ENCODE measurements at places on chromosomes 6 and 20.
A peak's percentile ranks its signal among the peaks of the same experiment; 100 is the strongest.

DNA sequence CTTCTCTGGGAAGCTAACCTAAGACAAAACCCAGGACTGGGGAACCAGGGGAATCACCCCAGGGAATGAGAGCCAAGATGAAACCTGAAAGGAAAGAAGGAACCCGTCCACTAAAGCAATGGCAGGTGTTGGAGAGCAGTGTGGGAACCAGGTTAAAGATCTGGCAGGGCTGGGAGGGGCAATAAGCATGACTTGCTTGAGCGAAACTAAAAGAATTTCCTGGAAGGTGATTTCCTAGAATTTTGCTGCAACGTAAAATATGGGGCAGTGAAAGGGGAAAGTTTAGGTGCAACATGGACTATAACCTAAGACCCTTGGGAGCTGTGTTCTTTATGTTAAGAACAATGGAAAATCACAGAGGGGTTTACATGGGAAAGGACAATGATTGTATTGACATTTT is 126.2 kb upstream of the SSTR4 start:
- no peak for DNase-seq

DNA sequence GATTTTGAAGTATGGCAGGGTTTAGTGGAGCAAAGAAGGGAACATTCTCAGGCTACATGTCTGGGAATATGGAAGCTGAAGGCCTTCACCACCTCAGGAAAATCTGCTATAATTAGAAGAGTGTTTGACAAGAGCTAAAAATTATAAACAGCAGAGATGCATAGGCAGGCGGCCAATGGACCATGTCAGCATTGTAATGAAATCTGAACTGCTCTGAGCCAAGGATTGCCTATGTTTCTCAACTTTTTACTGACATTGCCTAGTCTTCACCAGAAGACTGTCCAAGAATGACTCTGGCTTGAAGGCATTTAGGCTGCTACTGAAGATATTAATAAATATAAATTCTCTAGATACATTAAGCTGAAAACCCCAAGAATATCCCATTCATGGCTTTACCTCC is 84.1 kb downstream of the C6orf52 start:
- DNase-seq = no peak

DNA sequence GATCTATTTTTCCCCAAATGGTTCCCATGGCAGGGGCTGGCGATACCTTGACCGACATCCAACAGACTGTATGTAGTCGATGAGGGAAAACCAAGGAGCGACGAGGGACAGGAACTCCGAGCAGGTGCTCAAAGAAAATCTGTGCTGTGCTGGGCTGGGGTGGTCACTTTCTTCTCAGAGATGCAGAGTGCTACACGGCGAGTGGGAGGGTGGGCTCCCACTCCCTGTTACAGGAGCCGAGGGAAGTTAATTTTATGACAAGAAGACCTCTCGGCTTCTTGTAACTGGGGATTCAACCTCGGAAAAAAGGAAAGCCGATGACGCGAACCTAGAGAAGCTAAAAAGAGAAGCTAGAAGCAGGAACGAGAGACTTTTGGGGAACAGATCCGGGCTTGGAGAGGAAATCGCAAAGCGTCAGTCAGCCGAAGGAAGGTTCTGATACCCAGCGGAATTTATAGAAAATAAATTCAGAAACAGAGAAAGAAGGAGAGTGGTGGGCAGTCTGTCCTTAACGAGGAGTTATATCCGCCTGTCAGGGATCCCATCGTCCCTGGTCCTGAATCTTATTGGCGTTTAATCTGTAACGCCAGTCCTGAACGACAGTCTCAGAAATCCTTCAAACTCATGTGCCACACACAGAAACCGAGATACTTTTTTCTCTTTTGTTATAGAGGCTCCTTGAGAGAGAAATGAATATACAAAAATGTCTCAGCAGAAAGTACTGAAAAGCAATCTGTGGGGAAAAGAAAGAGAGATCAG is 84.6 kb upstream of the ZNF322 start:
- no peak for DNase-seq

DNA sequence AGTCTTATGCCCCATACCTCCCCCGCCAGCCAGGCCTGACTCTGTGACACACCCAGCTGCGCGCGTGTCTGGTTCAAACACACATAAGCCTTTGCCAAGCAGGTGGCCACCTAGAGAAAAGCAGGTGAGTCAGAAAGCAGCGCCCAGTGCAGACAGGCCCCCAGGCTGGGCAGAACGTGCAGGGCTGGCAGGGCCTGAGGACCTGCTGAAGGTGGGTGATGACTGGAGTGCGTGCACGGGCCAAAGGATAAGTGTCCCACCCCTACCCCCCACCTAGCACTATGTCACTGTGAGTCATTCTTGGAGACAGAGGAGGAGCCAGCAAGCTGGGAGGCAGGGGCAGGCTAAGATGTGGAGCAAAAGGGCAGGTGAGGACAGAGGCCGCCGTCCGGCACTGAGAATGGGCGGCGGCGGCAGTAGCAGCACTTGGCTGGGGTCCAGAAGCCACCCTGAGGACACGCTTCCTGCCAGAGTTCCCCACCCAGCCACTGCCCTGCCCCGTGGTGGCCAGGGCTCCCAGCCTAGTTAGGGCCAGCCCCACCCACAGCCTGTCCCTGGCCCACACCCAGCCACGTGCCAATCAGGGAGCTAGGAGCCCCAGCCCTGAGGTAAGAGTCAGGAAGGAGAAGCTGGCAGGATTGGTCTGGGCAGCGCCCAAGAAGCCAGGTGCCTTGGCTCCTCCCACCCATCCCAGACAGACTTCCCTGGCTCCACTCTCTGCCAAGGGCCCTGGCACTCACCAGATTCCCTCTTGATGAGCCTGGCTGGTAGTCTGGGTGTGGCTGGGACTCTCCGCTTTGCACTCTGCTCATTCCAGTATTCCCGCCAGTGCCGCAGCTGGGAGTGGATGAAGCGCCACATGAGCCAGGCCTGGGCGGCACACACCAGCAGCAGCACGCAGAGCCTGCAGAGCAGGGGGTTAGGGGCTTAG is 72.7 kb downstream of the TRAM2 start:
- DNase-seq = no peak

- DNase-seq = no peak
These were observed 73.7 kb downstream of the LYRM2 start for GRCh38 chr6:89564752-89565427.

GRCh38 chr6:119334535-119335264 is 14.9 kb downstream of the MAN1A1 start:
- no peak for DNase-seq

DNA sequence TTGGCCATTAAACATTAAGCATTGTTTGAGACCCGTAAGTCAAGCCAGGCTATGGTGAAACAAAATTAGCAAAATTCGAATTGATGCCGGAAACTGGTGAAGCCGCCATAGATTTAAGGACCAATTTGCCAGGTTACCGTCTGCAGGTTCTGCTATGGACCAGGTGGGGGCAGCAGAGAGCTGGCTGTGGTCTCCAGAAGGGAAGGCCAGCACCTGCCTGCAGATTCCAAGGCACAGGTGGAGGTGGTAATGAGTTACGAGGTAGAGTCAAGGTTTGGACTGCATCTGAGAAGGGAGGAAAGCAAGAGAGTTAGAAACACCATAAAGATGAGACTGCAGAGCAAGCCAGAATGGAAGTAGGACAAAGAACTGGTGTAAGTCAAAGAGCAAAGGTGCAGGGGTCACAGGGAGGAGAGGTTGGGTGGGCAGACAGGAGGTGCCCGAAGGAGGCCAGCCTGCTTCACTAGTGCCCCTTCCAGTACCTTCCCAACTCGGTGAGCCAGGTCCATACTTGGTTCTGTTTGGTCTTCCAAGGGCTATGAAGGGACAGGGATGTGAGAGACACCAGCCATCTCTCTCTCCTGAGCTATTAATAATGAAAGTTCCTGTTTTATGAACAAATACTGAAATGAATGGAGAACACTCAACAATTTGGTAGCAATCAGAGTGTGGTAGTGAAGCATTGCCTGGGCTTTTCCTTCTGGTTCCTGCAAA is 131.6 kb upstream of the ESR1 start:
- DNase-seq = peak; percentile 52

DNA sequence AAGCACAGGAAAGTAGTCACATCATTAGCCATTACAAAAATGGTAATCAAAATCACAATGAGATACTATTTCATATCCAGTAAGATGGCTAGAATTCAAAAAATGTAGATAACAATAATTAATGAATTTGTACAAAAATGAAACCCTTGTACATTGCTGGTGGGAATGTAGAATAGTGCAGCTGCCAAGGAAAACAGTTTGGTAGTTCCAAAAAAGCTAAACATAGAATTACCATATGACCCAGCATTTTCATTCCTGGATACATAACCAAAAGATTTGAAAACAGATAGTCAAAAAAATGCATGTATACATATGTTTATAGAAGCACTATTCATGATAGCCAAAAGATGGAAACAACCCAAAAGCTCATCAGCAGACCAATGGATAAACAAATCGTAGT is 251.1 kb upstream of the RAB32 start:
- no peak for DNase-seq

DNA sequence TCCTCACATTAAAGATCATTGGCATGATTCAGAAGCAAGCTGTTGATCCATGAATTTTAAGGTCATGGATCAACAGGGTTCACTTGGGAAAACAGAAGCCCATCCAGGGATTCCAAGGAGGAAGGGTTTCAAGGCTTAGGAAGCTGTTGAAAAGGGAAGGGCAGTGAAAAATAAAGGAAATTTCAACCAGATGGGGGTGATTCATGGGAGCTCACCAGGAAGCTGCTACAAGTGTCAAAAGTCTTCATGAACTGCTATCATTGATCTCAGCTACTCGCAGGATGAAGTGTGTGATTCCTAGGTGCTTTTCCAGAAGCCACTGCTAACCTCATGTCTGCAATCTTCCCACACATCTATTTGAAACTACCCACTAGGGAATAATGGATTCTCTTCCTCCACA is 26.2 kb downstream of the ADTRP start:
- no peak for DNase-seq

- DNase-seq = peak; percentile 23
These were observed 230.1 kb downstream of the PREX1 start for GRCh38 chr20:48597521-48598302.

DNA sequence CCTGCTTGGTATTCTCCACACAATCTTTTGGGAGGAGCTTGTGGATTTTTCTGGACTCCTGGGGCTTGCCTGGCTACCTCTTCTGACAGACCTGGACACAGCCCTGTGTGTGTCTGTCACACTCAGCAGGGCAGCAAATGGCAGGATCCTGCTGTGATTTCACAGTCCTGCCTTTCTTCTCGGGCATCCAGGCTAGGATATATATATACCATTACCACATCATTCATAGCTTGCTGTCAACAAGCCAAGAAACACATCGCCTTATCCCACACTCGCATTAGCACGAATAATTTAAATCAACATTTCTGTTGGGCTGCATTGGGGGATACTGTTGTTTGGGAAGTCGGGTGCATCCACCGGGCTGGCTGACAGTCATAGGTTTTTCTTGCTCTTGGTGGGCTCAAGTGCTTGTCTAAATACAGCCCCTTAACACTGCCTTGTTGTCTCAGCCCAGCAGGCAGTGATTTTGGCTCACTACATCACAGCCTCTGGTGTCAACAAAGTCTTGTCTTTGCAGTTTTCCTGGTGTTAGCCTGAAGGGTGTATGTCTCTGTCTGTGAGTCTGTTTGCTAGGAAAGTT is 154.9 kb upstream of the FERMT1 start:
- DNase-seq = no peak

DNA sequence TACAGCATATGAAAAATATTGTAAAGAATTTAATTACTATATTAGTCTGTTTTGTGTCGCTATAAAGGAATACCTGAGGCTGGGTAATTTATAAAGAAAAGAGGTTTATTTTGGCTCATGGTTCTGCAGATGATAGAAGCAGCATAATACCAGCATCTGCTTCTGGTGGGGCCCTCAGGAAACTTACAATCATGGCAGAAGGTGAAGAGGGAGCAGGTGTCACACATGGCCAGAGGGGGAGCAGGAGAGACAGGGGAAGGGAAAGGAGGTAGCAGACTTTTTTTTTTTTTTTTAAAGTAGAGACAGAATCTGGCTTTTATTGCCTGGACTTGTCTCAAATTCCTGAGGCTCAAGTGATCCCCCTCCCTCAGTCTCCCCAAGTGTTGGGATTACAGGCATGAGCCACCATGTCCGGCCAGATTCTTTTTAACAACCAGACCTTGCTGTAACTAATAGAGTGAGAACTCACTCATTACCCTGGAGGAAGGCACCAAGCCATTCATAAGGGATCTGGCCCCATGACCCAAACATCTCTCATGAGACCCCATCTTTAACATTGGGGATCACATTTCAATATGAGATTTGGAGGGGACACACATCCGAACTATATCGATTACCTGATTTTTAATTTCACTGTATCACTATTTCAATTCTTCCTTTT is 64.6 kb downstream of the MAN1A1 start:
- DNase-seq = peak; percentile 3

DNA sequence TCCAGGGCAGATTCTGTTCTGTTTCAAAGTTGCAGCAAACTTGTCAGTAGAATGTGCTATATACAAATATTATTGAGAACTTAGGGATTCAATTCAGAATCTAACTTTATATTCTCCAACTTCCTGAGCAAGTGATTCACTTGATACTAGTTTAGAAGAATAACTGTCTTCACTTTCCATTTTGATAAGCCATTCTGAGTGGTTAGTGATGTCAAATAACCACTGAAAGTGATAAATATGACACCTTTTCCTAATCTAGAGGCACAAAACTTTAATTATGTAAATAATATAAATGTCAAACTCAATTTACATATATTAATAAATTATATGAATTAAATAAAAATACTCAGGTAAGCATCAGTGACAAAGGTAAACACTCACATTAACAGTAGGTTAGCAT is 20.5 kb upstream of the SIM1 start:
- no peak for DNase-seq

- no peak for DNase-seq
These were observed 128.5 kb upstream of the ENPP5 start for GRCh38 chr6:46299253-46299652.

GRCh38 chr6:30172681-30173080 is 9.3 kb downstream of the TRIM15 start:
- no peak for DNase-seq

DNA sequence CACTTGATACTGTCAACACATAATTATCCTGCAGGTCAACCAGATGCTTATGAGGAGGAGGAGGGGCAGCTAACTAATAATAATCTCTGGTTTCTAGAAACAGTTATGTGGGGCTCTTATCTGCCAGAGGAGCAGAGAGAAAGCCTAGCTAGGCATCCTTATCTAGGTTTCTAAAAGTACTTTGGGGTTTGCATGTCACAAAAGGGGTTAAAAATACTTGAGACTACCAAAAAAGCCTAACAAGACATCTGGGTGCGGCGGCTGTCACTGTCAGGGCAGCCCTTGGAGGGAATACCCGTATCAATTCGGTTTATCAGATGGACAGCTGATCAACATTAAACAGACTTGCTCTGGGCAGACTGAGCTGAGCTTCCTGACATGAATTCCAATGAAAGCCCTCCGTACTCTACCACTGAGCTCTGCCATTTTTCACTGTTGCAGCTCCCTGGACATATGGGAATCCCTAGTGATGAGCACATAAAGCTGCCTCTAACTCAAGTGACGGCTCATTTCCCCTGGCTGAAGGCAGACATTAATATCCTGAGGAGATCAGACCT is 166.6 kb downstream of the PDSS2 start:
- peak; percentile 61 for DNase-seq

All from NCI-H524 (cell line).